ENCODE measurements at places on chromosomes 3 and 15.

DNA sequence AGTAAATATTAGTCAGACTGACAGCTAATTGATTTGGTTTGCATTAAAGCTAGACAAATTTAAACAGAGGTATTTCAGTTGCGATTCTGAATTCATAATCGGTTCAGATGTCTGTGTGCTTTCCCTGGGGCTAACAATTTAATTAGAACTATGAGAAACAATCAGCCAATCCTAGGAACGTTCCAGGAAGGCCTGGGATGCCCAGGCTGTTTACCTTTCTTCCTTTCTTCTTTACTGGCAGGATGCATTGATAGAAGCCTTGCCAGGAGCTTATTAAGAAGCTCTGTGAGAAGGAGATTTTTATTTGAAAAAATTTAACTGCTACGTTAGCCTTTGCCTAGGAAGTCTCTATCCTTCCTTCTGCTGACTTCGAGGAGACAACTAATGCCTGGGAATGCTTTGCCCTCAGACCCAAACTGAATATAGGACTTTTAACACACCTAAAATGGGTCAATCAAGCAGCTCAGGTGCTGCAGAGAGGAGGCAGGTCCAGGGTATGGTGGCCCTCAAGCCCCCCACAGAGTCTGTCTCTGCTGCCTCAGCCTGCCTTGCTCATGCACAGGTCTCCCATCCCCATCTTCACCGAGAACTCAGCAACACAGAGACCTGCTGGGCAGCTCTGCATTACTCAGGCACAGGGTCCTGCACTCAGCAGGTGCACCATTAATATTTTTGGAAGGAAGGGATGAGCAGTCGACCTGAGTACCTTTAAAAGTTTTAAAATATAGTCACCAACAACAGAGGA is 48.5 kb downstream of the PCSK6 start:
- DNase-seq: no peak

GRCh38 chr3:155232605-155233004 is 60.9 kb downstream of the STRIT1 start:
- DNase-seq: no peak

- no peak for DNase-seq
These were observed 6.9 kb upstream of the PRC1 start for GRCh38 chr15:91001209-91001608.

GRCh38 chr3:85709346-85709892 is 750.6 kb downstream of the CADM2 start:
- no peak for DNase-seq

- DNase-seq: no peak
These were observed 400.8 kb upstream of the CNTN3 start for GRCh38 chr3:75015280-75015679.

DNA sequence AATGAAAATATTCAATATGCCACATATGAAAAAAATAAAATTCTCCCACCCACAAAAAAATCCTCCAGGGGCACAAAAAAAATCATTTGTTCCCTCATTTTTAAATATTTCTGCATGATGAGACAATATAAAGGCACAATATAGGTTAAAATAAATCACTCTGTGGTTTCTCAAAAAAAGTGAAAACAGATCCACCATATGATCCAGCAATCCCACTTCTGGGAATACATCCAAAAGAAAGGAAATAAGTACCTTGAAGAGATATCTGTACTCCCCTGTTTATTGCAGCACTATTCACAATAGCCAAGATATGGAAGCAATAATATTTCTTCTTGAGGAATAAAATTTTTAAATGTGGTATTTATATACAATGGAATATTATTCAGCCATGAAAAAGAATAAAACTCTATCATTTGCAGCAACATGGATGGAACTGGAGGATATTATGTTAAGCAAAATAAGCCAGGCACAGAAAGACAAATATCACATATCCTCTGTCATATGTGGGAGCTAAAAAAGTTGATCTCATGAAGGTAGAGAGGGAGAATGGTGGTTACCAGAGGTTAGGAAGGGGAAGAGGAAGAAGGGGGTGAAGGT is 1.5 kb downstream of the ATP8B4 start:
- no peak for DNase-seq

DNA sequence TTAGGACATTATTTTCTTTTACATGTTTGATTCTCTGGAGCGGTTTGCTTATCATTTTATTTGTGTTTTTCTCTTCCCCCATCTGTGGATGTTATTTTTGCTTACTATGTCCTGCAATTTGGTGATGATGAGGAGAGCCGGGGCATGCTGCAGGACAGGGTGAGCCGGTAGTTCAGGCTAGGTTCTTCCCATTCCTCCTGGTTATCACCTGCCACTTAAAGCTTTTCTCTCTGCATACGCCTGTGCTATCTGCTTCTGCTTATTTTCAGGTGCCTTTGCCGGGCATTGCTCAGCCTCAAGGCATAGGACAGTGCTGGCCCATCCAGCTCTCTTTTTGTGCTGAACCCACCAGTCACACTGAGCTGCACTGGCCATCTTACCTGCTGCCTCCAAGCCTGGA is 85.8 kb downstream of the MCTP2 start:
- no peak for DNase-seq

- DNase-seq: no peak
These were observed 314.4 kb downstream of the SHQ1 start for GRCh38 chr3:72533591-72534473.

GRCh38 chr3:133023362-133023761 is 14.8 kb upstream of the TMEM108 start:
- DNase-seq: no peak

DNA sequence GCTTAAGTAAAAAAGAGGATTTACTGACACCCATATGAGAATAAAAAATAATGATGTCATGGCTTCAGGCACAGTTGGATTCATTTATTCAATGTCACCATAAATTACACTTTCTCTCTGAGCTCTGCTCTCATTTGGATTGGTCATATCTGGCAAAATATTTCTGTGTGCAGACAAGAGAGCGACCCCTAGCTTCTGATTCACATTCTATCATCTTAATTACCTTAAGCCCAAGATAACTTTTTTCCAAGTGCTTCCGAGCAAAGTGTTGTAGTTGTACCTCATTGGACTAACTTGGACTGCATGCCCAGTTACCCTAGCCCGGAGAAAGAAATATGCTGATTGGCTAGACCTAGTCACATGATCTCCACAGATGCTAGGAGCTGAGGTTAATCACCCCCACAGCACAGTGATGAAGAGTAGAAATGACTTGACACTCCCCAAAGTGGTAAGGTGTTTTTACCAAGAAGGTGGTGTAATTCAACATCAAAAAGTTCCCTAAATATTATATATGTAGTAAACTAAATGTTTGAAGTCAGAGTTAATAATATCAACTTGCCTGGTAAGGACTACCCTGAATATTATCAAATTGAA is 552.2 kb upstream of the SUCLG2 start:
- DNase-seq: no peak

- no peak for DNase-seq
These were observed 133.4 kb downstream of the FOXP1 start for GRCh38 chr3:71450162-71450561.

DNA sequence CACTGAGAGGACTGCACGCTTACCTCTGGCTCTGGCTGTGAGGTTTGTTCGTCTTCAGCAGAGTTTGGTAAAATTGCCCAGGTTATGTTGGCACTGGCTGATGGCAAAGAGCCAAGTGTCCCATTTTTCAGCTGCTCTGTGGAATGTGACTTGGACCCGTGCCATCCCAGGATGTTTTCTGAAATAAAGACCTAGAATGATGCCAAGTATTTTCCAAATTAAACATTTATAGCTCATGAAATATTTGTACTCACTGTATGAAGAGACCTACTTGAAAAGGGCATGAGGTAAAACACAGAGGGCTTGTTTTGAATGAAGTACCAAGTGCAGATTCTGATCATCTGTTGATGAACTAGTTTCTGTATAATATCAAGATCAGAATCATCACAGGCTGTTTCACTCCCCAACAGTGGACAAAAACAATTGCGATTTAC is 200.5 kb downstream of the STT3B start:
- DNase-seq: no peak

DNA sequence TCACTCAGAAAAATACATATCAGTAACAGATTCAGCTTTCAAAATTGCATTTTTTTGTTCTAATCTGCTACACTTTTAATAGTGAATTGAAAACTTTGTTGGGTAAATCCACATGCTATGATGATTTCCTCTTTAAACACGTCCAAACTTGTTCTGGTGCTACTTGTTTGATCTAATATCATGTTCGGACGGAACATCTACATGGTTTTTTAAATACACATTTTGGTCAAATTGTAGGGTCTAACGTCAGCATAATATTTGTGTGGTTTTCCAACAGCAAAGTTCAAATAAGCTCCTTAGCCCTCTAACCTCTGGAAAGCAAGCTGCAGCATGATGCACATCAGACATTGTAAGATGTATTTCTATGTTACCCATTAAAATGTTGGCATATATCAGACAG is 98.5 kb upstream of the OSTN start:
- no peak for DNase-seq

DNA sequence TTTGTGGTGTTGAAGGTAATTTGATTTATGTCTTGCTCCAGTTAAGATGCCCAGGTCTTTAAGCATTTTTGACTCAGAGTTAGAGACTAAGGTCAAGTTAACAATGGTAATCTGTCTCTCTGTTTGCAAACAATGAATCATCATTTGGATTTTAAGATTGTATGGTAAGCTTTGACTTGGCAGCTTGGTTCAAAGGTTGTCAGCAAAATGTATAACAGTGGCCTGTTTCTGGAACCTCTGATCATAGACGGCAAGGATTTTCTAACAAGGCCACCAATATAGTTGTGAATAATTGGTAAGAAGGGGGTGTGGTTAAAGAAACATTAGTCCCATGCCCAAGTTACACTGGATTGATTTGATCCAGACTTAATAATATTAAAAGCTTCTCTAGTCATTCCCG is 775.2 kb upstream of the GOLIM4 start:
- no peak for DNase-seq

- no peak for DNase-seq
These were observed 32.9 kb upstream of the PIK3R4 start for GRCh38 chr3:130779486-130779885.

GRCh38 chr15:91710080-91710698 is 143.3 kb upstream of the SLCO3A1 start:
- no peak for DNase-seq

GRCh38 chr3:190699776-190700175 is 162.7 kb downstream of the GMNC start:
- no peak for DNase-seq

DNA sequence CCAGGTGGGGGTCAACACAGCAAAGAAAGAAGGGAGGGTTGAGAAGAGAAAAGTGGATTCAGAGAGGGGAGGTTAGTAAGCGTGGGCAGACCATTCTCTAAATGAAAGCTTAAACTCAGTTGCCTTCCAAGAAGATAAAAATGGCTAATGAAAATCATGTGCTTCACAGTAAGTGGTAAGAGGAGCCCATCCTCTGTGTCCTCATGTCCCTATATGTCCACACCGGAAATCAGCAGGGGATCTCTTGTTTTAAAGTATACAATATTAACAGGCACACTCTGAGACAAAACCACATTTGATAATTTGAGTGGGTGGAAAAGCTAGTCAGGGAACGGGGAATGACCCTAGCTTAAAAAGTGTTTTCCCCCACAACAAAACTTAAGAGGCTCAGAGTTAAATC is 4.4 kb upstream of the FOXP1 start:
- no peak for DNase-seq

DNA sequence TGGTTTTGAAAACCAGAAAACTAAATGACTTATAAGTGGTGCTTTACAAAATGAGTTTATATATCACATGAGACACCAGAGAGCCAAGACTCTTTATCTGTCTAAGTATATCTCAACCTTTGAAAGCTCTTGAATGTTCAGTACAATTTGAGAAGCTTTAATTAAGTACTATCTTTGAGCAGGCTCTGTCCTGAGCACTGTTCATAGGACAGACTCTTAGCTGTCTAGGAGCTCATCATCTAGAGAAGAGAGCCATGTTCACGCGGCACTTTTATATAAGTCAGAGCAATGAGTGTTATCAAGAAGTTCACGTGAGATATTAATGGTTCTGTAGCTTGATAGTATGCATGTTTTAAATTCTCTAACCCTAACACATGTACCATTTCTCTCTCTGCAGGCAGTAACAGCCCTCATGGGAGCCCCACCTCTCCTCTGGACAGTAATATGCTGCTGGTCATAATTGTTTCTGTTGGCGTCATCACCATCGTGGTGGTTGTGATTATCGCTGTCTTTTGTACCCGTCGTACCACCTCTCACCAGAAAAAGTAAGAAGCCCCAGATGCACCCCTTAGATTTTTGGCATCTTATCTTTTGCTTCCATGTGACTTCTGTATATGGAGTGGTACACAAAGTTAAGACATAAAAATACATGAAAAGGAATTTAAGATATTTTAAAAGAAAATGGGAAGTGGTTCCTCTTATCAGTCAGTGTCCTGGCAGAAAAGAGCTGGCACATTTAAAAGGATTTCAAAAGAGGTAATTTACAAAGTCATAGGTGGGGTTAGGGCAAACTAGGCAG is 86.0 kb downstream of the HCN4 start:
- no peak for DNase-seq

All from renal cortex interstitium (tissue), 15 donors.